ENCODE measurements at places on chromosomes 11 and 22.

- DNase-seq, result peak; percentile 53
Measured at GRCh38 chr11:61162092-61162941, 1.1 kb upstream of the VPS37C start.

DNA sequence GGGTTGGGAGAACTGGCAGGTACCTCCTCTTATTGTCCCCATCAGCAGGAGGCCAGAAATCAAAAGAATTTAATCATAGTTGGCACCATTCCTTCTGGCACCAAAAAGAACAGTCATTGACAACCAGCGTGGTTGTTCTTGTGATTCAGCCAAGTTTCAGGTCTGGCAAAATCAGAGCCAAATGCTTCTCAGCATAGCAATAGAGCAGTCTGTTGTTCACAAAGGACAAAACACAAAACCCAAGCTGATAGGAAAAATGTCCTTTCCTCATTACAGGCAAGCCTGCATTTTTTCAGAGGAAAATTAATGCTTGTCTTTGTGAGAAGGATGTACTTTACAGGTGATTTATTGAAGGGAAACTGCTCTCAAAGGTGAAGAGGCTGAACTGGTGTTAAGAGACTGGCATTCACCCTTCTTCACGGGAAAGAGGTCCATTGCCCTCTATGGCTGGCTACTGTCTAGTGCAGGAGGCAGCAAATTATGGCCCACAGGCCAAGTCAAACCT lies 241.8 kb upstream of the ARHGAP42 start:
- no peak for DNase-seq

DNA sequence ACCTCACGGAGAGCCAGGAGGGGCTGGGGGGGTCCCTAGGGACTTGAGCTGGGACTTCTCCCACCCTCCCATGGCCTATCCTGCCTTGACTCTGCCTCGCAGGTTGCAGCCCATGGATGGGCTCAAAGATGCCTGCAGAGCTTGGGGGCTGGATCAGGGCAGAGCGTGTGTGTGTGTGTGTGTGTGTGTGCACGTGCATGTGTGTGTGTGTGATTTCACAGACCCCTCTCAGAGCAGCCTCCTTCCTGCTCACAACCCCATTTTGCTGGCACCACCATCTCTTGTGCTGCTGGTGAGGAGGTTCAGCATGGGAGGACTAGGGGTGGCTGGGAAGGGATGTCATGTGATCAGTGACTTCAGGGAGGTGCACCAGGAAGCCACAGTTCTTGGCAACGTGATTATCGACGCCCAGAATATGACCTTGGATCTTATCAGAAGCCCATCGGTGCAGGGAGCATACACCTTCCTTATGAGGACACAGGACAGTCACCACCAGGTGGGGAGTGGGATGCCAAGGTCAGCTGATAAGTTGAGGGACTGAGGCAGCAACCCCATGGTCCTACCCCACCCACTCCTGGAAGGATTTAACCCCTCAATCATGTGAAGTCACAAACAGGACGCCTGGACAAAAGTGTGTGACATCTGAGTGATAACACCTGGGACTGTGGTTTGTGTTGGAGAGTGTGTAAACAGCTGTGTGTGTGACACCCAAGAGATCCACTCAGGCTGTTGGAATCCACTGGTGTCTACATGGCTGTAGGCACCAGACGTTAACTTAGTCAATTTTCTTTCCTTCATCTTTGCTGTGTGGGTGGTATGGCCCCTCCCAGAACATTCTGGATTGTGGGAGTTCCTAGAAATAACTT lies 1.8 kb upstream of the NAALADL1 start:
- DNase-seq, result no peak

- DNase-seq, result no peak
Measured at GRCh38 chr11:2789791-2790567, 90.2 kb upstream of the KCNQ1OT1 start.

GRCh38 chr11:74948546-74948897 lies 369 bp downstream of the XRRA1 start:
- no peak for DNase-seq

GRCh38 chr11:61281581-61282250 lies 13.4 kb downstream of the VWCE start:
- peak; percentile 56 for DNase-seq

- DNase-seq, result no peak
Measured at GRCh38 chr11:69368119-69368880, 74.3 kb downstream of the MYEOV start.

DNA sequence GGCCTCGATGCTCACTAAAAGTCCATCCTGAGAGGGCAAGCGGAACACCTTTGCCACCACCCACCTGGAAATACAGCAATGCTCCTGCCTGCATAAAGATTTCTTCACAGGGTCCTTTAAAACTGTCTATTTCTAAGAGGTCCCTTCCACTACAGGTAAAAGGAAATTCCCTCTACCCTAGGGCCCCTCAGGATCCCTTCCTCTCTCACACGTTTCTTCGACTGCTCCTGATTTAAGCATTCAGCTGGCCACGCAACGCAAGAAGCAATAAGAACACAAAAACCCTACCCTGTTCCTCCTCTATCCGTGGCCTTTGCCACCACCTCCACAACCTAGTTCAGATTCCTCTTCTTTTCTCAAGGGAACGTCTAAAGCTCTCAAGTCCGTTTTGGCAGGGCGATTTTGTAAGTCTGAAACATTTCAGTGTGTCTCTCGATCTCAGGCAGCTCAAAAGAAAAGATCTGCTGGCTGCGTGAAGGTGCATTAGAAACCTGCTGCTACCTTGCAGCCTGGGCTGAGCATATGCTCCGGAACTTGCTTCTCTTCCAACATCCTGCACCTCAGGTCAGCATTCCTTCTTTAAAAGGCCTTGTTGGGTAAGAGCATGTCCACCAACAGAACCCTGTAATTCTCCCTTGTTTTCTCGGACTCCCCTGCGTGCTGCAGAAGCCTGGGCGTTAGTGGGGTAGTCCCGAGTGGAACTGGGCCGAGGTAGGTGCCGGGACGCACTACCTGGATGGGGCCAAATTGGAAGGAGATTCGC lies 1.6 kb downstream of the LGR4 start:
- no peak for DNase-seq

GRCh38 chr11:65869643-65870306 lies 2.8 kb downstream of the EFEMP2 start:
- DNase-seq, result no peak

Measured in H54 (cell line).